Activated CD4-positive, alpha-beta T cell treated with anti-CD3 and anti-CD28 coated beads for 36 hours (primary cell): ENCODE measurements at places on chromosomes 2 and 18. TPM values are rescaled to one million over a fixed set of nuclear protein-coding genes. Genes with fewer than 3 reads are reported as not detected.
A peak's percentile ranks its signal among the peaks of the same experiment; 100 is the strongest.

DNA sequence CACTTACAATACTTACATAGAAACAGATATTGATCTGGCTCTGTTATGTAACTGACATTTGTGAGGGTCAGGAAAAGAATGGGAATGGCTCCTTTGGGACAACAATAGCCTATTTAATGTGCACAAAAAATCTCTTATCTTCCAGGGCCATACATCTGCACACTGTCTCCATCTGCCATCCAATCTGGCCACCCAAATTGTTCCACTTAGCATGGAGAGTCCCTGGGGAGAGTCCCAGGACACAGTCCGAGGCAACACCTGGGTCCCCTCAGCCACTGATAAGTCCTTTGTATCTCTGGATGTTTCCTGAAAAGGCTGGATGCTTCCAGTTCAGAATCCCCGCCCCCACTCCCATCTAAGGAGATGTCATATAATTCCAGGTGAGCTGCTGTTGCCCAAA lies 274.2 kb upstream of the NCKAP5 start:
- no peak for DNase-seq

GRCh38 chr2:222623756-222624309 lies 32.1 kb downstream of the FARSB start:
- no peak for DNase-seq

DNA sequence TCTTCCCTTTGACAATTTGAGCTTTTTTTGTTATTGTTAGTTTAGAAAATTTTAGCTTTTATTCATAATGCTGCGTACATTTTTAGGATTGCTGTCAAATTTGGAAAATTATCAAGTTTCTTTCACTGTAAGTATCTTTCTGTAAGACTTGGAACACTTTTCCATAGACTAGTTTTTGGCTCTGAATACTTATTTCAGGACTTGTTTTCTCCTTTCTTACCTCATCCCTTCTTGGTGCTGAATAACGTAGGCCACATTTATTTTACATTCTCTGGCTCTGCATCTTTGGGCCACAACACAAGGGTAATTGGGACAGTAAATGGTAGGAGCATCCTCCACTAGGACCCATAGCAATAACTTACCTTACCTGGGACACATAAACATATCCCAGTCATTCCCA lies 85.1 kb downstream of the CCDC85A start:
- DNase-seq, result no peak

DNA sequence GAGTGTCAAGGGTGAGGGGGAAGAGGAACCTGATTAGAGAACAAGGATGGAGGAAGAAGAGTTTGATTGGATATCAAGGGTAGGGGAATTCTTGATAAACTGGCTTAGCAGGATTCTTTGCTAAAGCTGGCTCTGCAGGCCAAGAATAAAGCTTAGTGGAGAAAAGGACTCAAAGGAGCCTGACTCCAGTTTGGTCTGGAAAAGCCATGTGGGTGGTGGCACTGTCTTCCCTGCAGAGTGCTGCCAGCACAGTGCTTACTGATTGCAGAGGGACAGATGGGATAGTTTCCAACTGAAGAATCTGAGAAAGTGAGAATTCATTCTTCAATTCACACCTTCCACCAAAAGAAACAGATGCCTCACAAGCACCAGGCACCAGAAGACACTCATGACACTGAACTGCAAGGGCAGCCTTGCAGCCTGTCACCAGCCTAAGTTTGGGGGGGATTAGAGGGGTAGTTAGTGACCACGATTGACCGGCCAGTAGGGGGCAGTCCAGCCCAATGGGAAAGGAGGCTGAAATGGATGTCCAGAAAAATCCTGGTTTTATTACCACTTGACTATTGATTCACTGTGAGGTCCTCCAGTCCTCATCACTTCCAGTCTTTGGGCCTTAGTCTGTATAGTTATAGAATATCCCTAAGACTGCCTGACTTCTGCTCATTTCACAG lies 334.5 kb downstream of the SMAD2 start:
- DNase-seq, result peak; percentile 49

GRCh38 chr2:167253025-167253424 lies 364.7 kb downstream of the XIRP2 start:
- DNase-seq, result no peak

- peak; percentile 7 for DNase-seq
These were observed 419.1 kb upstream of the DSEL start for GRCh38 chr18:67935638-67936037.

- peak; percentile 34 for DNase-seq
These were observed 696 bp downstream of the EMX1 start for GRCh38 chr2:72917877-72918553.

GRCh38 chr2:177592397-177592796 lies 199.8 kb downstream of the AGPS start:
- no peak for DNase-seq

- DNase-seq, result no peak
These were observed 18.9 kb upstream of the BIN1 start for GRCh38 chr2:127125821-127126220.

DNA sequence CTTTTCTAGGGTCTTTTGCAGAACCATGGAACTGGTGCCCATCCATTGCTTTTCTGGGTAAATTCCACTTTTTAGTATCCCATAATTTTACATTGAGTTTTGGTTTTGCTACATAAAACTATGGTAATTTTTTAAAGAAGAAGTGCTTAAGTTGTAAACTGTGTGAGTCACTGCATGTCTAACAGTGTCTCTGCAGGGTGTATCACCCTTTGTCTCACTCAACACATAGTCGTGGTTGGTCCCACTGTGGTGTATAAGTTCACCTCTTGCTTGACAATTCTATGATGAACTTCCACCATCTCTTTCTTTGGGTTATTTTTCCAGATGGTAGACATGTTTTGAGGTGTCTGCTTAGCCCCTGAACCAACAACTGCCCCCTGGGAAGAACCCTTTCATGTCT lies 10.5 kb downstream of the SCTR start:
- no peak for DNase-seq

DNA sequence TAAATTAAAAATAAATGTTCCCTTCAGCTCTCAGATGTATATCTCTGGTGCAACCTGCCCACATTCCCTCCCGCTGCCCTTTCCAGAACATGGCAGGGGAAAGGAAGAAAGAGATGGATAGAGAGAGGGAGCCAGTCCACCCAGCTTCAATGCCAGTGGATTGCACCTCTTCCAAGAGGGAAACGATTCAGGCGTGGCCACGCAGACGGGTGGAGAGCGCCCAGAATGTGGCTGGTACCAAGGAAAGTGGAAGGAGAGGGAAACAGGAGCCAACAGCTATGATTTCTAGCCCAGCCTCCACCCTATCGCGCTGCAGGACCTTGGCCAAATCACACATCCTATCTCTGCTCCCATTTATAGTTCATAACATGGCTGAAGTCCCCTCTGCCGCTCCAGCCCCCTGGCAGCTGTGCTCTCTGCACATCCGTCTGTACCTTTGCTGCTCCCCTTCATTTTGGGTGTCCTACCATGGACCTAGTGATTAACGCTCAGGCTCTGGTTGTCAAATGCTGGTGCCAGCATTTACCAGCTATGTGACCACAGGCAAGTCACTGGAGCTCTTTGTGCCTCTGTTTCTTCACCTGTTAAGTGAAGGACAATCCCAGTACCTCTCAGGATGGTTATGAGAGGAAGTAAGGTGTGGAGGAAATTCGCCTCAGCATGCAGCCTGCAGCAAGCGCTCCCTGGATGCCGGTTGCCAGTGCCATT lies 66.5 kb downstream of the SFXN5 start:
- no peak for DNase-seq

GRCh38 chr2:75403991-75404428 lies 156.7 kb downstream of the EVA1A start:
- DNase-seq, result no peak

DNA sequence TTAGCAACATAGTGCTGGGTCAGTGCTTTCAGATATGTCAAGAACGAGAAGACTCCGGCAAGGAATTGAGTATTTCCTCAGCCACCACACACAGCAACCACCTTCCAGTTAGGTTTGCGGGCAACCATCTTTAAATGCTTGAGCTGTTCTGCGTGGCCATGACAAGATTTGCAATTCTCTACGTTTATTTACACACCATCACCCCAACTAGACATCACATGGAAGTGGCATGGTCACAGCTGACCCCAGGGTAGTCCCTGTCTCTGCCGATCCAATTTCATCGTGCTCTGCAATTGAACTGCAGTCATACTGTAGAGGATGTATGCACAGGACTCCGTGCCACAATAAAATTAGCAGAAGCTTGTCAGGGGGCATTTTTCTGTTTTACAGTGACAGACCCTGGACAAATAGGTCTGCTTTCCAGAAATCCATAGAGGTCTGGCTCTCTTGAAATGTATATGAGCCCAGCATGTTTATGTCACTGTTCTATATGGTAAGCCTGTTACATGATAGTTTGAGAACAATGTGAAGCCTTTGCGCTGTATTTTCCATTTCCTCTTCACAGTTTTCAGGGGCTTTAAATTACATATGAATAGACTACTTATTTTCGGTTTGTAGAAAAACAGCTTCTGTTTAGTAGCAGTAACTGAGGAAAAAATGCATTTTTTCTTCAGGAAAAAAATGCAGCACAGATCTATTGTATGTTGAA lies 605.2 kb downstream of the NR4A2 start:
- no peak for DNase-seq

DNA sequence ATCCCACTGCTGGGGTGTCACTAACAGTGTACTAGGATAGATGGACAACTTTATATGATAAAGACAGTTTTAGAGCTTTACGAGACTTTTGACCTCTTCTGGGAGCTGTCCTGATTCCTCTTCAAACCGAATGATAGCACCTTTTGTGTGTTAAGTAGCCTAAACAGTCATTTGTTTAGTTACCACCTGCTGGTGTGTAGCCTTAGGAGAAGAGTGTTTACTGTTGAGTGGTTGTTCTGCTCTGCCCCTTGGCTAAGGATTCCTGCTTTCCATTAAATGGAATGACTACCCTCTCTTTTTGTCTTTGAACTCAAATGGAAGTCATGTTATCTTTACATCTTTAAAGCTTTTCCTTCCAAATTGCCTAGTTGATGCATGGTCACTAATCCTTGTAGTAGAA lies 28.0 kb upstream of the MGAT5 start:
- DNase-seq, result no peak

DNA sequence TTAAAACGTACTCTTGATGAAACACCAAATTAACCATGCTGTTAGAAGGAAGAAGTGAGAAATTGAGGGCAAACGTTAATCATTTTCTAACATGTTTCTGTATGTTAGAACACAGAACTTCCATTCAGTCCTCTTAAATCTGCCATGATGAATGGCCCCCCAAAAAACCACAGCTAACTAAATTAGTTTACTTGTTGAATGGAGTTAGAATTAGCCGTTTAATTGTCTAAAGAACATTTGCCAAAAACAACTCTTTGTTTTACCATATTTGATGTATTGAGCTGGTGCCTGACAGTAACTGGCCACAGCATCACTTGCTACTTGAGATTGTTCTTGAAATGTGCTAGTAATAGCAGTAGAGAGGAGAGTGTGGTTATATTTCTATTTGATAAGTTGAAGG lies 12.7 kb downstream of the CCNYL1 start:
- no peak for DNase-seq

DNA sequence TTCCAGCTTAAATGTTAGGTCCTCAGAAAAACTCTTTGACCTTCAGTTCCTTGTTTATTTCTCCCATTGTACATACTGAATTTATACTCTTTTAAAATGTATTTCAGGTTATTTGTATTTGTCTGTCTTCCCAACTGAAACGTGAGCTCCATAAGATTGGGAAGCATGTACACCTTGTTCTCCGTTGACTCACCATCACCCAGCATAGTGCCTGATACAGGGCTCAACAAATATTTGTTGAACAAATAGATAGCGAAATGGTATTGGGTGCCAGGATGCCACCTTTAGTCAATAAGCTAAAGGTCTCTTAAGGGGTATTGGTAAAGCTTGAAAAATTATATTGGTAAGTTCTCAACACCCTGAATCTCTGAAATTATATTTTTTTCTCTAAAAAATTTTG lies 1841.3 kb upstream of the CELF4 start:
- no peak for DNase-seq

GRCh38 chr2:236912326-236913120 lies 173.2 kb upstream of the COPS8 start:
- DNase-seq, result no peak

GRCh38 chr2:62181843-62182242 lies 14.1 kb upstream of the B3GNT2 start:
- DNase-seq, result no peak

DNA sequence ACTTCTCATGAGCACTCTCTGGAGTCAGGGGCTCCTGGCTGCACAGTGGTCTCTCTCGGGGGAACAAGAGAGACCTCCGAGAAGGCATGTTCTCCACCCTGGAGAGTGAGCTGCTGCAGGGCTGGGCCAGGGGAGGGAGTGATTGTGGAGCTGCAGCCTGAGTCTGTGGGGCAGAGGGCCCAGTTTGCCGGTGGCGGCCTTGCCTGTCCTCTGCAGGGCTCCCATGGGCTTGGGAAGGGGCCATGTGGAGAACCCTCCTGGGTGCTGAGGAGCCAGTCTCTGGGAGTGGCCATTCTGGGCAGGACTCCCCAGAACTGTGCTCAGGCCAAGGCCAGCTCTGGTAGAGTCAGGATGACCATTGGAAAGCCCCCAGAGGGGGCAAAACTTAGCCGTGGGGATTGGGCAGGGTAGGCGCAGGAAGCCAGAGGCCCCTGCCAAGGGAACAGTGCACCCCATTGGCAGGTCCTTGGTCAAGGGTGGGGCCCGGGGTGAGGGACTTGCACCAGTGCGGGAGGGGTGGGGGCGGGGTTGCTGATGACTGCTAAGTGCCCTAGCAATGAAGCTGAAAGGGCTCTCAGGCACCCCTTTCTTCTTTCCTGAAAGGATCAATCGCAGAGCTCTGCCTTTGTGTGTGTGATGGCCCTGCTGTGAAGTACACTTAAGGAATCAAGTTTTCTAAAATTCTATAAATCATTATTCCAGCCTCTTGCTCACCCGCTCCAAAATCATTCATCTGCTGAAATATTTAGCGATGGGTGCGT lies 69.7 kb upstream of the BOD1L2 start:
- no peak for DNase-seq

The REG1B gene
- total RNA-seq, result not detected

The CCDC68 gene
- total RNA-seq, result not detected

The WDR7 gene
- 21.5 TPM for total RNA-seq

The ACSL3 gene
- 48.8 TPM for total RNA-seq

The CFAP210 gene
- 0.23 TPM for total RNA-seq

The GAL3ST2 gene
- 1.0 TPM for total RNA-seq

The ZNF516 gene
- 6.8 TPM for total RNA-seq

The GKN1 gene
- not detected for total RNA-seq

The SETBP1 gene
- 6.6 TPM for total RNA-seq

The MATN3 gene
- not detected for total RNA-seq

The FBXO41 gene
- total RNA-seq, result 27.7 TPM

The CCDC74A gene
- total RNA-seq, result 3.0 TPM

The ANKRD30BL gene
- total RNA-seq, result not detected

The C2orf66 gene
- 0.09 TPM for total RNA-seq

The CD8A gene
- 1.6 TPM for total RNA-seq

The GNLY gene
- 18.9 TPM for total RNA-seq

The NBEAL1 gene
- total RNA-seq, result 8.2 TPM

The SH3RF3 gene
- total RNA-seq, result 1.4 TPM

The TUBA3E gene
- total RNA-seq, result not detected
